Retina (tissue), 1 donor: ENCODE measurements at places on chromosomes 13 and 19.

GRCh38 chr13:59326717-59327116 is 837.0 kb downstream of the DIAPH3 start:
- DNase-seq, result no peak

DNA sequence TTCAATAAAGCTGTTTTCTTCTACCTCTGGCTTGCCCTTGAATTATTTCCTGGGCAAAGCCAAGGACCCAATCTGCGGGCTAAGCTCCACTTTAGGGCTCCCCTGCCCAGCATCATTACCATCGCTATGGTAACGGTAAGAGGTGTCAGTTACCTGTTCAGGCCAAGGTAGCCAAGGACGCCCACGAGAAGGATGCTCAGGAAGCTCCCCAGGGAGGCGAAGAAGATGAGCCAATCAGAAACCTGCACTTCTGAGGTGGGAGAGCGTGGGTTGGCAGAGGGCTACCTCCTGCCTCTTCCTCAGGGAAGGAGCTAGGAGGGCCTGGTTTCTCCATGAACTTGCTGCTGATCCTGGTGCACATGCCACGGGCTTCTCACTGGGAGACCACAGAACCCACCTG is 24.7 kb downstream of the IL12RB1 start:
- DNase-seq, result no peak

DNA sequence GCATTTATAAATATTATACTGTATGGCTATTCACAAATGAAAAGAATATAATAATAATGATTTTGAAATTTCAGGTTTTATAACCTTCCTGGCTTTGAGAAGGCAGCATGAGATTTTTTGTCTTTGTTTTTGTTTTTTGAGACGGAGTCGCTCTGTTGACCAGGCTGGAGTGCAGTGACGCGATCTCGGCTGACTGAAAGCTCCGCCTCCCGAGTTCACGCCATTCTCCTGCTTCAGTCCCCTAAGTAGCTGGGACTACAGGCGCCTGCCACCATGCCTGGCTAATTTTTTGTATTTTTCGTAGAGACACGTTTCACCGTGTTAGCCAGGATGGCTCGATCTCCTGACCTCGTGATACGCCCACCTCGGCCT is 64.1 kb downstream of the ZNF429 start:
- no peak for DNase-seq

GRCh38 chr13:50709058-50709457 is 134.4 kb downstream of the DLEU7 start:
- no peak for DNase-seq
